ENCODE measurements at places on chromosomes 11 and 22.

DNA sequence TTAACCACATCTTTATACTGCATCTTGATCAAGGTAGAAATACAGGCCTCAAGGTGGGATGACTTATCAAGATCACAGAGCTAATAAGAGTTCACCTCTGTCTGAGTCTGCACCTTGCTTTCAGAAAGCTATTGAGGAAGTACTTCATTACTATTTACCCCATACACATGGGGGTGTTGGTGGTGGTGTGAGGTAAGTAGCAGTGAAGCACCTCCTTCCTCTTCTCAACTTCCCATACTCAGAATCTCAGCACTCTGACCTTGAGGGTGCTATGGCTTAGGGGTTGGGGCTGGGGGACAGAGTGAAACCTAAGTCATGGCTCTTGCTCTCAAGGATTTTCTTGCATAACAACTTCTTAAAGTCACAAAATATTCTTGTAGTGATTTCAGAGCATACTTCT lies 56.9 kb downstream of the ME3 start:
- no peak for DNase-seq
- H3K27me3 ChIP-seq: no peaks in the 10 kb centered on the region
- no peaks in the 10 kb centered on the region for H3K36me3 ChIP-seq
- no peak overlapping the region for H3K4me3 ChIP-seq
- H3K4me1 ChIP-seq: no peaks in the 10 kb centered on the region
- no peak overlapping the region for H3K27ac ChIP-seq

DNA sequence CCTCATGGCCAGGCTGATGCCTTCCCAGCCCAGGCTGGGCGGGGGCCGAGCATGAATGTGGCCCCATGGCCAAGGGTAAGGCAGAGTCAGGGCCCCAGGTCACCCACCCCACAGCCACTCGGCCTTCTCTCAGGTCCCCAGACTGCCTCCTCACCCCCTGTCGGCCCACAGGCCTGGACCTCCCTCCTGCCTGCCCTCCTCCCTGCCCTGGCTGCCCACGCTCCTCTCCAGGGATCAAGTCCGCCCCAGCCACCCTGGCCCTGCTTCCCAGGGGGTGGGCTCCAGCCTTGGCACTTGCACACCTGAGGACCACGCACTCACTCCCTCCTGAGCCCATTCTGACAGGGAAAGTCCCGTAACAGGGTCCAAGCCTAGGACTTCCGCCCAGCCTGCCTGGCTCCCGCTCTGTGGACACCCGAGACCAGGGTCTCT lies 37.8 kb upstream of the TH start:
- H3K4me1 ChIP-seq: no peaks in the 10 kb centered on the region
- no peak overlapping the region for H3K27ac ChIP-seq
- H3K27me3 ChIP-seq: no peaks in the 10 kb centered on the region

DNA sequence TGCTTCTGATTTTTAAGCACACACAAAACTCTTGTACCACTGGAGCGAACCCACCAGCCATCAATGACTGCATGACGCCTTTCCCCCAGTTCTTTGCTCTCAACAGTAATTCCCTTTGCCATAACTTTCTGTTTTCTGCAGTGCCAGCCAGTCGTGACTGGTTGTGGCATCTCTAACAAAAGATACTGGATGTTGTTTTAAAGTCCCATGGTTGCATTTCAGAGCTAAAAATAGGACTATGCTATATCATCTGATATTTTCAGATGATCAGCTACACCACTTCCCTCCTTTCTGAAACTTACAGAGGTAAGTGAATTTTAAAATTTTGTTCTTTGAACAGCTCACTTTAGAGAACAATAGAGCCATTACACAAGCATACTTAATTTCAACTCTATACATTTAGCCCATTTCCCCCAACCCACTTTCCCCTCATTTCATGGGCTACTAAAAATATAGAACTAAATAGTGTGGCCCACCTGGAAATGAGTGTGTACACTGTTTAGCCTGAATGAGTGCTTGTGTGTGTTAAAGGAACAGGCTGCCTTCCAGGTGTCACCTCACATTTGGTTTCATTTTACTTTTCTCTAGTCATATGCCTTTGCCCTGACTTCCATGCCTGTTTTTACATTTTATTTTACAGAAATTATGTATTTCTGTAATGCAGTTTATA lies 136.9 kb upstream of the ZC3H12C start:
- no peak overlapping the region for H3K4me3 ChIP-seq
- H3K27ac ChIP-seq: no peak overlapping the region

DNA sequence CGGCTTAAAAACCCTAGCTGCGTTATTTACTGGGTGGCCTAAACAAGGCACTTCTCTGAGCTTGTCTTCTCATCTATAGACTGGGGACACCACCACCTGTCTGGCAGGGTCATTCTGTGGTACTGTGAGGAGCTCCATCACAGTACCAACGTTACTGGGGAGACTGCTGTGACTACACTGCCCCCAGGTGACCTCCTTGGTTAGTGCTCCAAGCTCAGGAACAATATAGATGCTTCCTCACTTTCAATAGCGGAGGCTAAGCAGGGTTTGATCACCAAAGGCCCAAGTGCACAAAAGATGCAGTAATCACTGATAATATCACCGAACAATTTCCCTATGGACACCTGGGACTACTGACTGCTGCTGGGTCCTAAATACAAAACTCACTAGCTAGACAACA lies 18.8 kb downstream of the PRPF19 start:
- no peaks in the 10 kb centered on the region for H3K27me3 ChIP-seq
- no peak overlapping the region for H3K27ac ChIP-seq
- H3K4me1 ChIP-seq: no peaks in the 10 kb centered on the region
- H3K4me3 ChIP-seq: no peak overlapping the region
- no peak for DNase-seq

Measured in aorta (tissue), 5 donors.